T-helper 2 cell treated with Interferon-gamma antibody and Interleukin-4, amounts not matched to agents 5 μg/mL and 100 μg/mL, for 36 hours (primary cell): ENCODE measurements at places on chromosomes 5 and 9.

GRCh38 chr9:23322392-23322791 lies 503.6 kb downstream of the ELAVL2 start:
- DNase-seq, result no peak

DNA sequence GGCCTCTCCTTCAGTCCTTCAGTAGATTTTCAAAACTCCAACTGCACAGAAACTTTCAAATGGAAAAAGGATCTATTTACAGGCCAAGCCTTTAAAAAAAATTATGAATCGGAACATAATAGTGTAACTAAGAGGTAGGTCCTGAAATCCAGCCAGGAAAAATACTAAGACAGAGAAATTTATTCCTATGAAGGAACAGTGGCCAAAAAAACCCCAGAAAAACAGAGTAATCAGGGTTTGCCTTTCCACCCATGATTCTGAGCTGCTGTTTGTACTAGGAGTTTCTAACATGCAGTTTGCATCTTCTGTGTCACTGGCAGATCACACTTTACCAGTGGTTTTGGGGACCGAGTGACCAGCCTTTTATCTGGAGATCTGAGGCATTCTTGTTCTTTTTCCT lies 93.1 kb upstream of the TMED7 start:
- no peak for DNase-seq

- no peak for DNase-seq
These were observed 252.5 kb downstream of the SLIT3 start for GRCh38 chr5:169048181-169049125.

DNA sequence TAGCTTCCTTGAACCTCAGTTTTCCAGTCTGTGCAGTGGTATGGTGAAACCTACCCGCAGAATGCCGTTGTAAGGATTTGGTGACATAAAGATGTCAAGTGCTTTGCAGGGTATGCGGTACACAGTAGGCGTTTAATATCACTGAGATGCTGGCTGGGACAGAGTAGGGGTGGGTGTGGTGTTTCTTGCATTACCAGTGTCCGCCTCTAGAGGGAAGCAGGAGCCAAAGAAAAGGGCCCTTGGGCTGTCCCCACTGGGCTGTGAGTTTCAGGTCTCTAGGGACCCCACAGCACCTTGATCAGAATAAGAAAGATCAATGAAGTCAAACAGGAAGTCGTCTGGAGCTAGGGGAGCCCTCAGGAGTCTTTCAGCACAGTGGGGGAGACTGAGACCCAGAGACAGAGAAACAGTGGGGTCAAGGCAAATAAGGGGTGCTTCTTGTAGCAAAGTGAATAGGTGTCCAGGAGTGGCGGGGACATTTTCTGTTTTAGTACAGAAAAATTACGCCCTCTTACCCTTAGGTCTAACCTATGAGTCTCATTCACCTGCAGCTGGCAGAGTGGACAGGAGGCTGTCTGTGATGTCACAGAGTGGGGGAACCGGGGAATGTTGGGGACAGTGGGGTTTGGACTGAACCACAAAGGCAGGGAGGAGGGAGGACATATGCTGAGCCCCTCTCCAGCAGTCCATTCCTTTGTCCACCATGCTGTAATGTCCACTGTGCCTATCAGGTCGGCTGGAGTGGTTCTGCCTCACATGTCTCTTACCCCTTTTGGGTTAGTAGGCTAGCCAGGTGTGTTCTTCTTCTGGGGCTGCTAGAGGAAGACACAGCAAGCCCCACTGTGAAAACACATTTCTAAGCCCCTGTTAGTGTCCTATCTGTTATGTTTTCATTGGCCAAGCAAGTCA lies 4.7 kb upstream of the TEX53 start:
- peak; percentile 30 for DNase-seq

- no peak for DNase-seq
These were observed 318.6 kb upstream of the PIK3R1 start for GRCh38 chr5:67896930-67897313.

DNA sequence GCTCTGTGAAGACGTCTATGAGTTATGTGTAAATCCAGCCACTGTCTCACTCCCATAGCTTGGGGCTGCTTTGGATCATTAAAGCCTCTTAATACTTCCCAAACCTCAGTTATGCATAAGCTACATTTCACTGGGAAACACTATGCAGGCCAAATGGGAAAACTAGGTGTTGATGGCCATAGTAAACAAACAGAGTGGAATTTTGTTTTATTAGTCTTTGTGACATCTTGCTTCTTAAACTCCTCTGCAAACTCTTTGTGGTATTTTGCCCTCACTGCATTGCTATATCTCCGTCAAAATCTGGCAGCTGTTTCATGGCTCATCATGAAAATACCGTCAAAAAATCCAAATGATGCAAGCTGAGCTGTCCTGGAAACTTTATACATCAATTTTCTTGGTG lies 167.2 kb upstream of the HMHB1 start:
- no peak for DNase-seq

GRCh38 chr9:70255486-70255885 lies 3.3 kb upstream of the SMC5 start:
- DNase-seq, result no peak

DNA sequence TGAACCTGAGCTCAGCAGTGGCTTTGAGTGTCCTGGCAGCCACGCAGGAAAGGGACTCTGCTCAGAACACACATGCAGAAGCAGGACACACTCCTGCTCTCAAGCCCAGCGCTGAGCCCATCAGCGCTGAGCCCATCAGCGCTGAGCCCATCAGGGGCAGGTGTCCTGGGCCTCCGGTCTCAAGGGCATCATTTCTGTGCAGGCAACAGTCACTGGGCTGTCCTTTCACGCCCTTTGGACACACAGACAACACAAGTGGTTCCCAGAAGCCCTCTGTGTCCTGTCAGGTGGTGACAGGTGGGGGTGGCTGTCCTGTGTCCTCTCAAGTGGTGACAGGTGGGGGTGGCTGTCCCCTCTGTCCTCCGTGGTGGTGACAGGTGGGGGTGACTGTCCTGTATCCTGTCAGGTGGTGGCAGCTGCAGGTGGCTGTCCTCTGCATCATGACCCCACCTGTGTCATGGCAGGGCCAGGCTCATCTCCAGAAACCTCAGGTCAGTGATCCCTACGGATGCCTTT lies 39.0 kb upstream of the CLPTM1L start:
- DNase-seq, result no peak

DNA sequence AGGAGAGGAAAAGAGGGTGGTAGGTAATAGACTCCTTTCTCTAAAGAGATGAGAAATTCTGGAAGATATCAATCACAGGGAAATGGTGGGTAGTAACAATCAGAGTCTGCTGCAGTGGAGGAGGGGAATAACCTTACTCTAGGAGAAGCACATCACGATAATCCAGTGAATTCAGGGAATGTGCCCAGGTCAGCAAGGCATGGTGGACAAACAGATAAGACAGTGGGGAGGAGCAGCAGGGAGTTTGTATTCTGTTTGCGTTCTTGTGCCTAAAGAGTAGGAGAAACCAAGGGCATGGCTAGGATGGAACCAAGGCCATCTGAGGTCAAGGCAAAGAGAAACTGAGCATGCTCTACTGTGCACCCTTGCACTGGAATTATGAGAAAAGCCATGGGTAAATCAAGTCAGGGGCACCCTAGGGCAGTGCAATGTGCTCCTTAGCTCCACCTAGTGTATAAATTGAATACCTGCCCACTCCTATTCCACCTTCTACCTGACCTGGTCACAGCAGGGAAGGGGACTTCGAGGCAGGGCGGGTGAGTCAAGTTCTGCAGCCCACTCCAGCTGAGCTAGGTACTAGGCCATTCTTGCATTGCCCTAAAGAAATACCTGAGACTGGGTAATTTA lies 31.6 kb downstream of the RETREG1 start:
- DNase-seq, result no peak

GRCh38 chr9:89357331-89358197 lies 39.3 kb downstream of the SECISBP2 start:
- DNase-seq, result no peak

GRCh38 chr9:99822806-99823591 lies 1.3 kb downstream of the NR4A3 start:
- DNase-seq, result peak; percentile 22

GRCh38 chr5:74409166-74409706 lies 231.3 kb downstream of the ENC1 start:
- DNase-seq, result no peak

DNA sequence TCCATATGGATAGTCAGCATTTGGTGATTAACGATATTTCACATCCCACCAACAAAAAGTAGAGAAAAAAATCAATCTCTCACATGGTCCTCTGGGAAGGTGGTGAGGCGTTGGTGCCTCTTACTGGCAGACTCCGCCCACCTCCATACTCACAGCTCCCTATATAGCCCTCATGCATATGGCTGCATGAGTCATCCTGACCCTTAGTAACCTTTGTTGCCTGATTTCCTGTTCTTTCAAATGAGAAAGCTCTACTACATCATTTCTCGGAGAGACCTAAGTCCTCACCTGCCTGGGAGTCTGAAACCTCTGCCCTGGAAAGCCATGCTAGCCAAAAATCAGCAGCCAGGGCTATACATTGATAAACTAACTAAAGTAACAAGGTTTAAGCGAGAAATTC lies 33.3 kb upstream of the ABCA1 start:
- DNase-seq, result peak; percentile 54

- DNase-seq, result peak; percentile 97
These were observed 36.8 kb upstream of the TEX48 start for GRCh38 chr9:114718801-114719221.

- DNase-seq, result no peak
These were observed 1.2 kb upstream of the TJP2 start for GRCh38 chr9:69172895-69173294.

GRCh38 chr5:2894316-2894715 lies 142.8 kb upstream of the IRX2 start:
- DNase-seq, result no peak

GRCh38 chr9:95373782-95374487 lies 56.4 kb upstream of the FANCC start:
- no peak for DNase-seq

GRCh38 chr5:56259002-56259511 lies 25.9 kb upstream of the ANKRD55 start:
- DNase-seq, result peak; percentile 31

GRCh38 chr5:92017776-92018175 lies 634.7 kb upstream of the ARRDC3 start:
- no peak for DNase-seq

GRCh38 chr5:126377424-126377823 lies 45.8 kb upstream of the GRAMD2B start:
- no peak for DNase-seq

GRCh38 chr5:149133795-149134777 lies 7.2 kb upstream of the ABLIM3 start:
- no peak for DNase-seq

GRCh38 chr5:169971780-169972179 lies 8.5 kb downstream of the INSYN2B start:
- no peak for DNase-seq

DNA sequence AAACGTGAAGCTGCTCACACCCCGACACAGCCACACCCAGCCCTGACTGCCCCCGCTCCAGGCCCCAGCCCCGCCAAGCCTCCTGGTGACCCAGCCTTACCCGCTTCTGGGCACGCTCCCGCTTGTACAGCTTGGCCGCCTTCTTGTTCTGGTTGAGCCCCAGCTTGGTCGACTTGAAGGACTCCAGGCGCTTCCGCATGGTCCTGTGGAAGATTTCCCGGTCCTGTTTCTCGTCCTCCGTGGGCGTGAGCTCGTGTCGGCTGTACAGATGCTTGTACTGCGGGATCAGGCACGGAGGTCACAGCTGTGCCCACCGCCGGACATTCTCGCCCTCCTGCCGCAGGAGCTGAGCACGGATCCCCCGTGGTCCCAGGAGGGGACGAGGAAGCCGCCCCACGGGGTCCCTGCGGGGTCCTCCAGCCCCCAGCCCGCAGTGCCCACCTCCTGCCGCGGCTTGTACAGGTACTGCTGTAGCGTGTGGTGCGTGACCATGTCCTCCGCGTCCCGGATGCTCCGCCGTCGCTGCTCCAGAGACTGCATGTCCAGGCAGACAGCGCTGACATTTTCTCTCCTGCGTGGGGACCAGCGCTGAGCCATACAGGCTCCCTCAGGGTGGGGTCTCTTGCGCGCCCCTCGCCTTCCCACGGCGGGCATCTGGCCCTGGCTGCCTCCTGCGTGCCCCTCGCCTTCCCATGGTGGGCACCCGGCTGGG lies 33.3 kb downstream of the EXOC3 start:
- no peak for DNase-seq

GRCh38 chr5:134541736-134542376 lies 16.4 kb downstream of the JADE2 start:
- DNase-seq, result no peak

GRCh38 chr5:172163346-172163745 lies 24.7 kb downstream of the STK10 start:
- no peak for DNase-seq

- no peak for DNase-seq
These were observed 67.5 kb downstream of the PAX5 start for GRCh38 chr9:36966371-36967097.

GRCh38 chr5:142317753-142318152 lies 7.1 kb downstream of the SPRY4 start:
- DNase-seq, result no peak

DNA sequence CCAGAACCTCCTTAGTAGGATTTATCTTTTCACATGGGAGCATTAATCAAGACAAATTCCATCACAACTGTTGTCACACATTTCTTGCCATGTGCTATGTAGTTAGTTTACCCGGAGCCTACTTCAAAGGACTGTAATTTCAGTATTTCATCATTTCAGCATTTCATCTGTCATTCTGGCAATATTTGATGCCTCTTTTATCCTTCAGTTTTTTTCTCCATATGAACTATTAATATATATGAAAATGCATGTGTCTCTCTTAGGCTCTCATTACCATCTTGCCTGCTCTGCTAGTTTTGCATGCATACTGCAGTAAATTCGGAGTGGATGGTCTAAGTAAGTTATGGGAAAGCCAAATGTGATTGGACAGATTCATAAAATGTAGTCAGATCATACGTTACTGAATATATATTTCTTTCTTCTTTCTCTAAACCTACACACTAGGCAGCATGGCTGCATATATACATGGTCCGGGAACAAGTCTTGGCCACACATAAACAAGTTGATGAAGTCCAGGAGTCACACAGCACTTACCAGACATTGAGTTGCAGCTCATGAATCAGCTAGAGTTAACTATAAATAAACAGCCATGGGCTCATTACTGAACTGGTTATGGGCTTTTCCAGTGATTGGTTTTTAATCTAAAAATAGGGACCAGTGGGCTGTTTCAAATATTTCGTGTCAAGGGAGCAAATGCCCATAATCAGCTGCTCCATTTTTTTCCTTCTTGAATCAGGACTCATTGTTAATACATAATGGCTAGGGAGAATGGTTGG lies 46.6 kb downstream of the SPATA31D1 start:
- no peak for DNase-seq

- no peak for DNase-seq
These were observed 55.0 kb downstream of the GARNL3 start for GRCh38 chr9:127319366-127320114.

DNA sequence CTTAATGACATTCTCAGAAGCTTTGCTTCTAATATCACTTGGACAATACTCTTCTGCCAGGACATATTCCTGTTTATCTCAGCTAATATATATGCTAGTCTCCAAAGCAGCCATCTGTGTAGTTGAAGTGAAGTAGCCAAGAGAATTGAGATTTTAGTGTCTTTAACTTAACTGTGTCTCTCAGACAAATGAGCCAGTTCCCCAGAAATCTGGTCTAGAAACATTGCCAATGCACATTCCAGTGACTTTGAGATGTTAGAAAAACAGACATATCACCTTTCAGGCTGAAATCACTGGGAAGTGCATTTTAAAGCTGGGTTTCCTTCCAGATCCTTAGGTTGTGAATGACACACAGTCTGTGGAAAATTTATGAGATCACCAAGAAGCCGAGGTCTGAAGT lies 114.6 kb downstream of the MTX3 start:
- DNase-seq, result no peak

- DNase-seq, result no peak
These were observed 73.2 kb upstream of the RAPGEF1 start for GRCh38 chr9:131813116-131813515.

GRCh38 chr5:16837305-16837704 lies 98.8 kb downstream of the MYO10 start:
- no peak for DNase-seq

- peak; percentile 7 for DNase-seq
These were observed 54.8 kb upstream of the CDKN2AIPNL start for GRCh38 chr5:134466241-134467069.
